Stimulated activated CD4-positive, alpha-beta T cell treated with anti-CD3 and anti-CD28 coated beads, Interleukin-1b, Interleukin-23, amount 100 ng/mL, for 4 hours (primary cell): ENCODE measurements at places on chromosomes 13 and 19.

DNA sequence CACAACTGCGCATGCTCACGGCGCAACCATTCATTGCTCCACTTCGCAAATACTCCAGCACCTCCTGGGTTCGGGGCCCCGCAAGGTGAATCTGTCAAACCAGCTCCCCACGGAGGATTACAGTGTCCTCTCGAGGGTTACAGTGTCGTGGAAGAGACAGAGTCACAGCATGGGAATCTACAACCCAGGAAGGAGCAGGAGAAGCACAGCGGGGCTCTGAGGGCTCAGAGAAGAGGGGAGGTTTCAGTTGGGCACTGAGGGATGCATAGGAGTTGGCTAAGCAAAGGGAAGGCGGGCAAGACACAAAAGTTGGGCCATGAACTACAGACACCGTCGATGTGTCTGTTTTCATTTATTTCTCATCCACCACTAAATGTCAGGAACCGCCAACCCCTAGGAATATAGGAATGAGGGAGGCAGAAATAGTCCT lies 1.0 kb upstream of the GTF2F1 start:
- DNase-seq: peak; percentile 56

- DNase-seq: no peak
These were observed 101.6 kb downstream of the IRS2 start for GRCh38 chr13:109684824-109685202.

DNA sequence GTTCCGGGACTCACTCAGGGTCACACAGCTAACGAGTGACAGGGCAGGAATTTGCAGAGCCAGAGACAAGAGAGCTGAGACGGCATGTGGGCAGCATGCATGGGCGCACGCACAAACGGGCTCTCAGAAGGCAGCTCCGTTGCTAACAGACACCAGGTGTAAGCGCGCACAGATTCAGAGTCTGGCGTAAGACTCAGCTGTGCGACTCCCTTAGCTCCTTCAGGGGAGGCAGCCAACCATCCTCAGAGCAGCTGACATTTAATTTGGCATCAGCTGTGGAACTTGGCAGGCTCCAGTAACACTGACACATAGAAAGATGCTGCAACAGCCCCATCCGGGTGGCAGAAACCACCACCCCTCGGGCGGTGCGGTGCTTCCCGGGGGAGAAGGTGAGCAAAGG lies 7.5 kb upstream of the TM6SF2 start:
- DNase-seq: no peak

- DNase-seq: no peak
These were observed 5.8 kb downstream of the ZNF221 start for GRCh38 chr19:43956827-43957226.

- DNase-seq: no peak
These were observed 17.2 kb downstream of the KCNC3 start for GRCh38 chr19:50311723-50312635.

- no peak for DNase-seq
These were observed 7.1 kb upstream of the GRTP1 start for GRCh38 chr13:113371061-113371460.

DNA sequence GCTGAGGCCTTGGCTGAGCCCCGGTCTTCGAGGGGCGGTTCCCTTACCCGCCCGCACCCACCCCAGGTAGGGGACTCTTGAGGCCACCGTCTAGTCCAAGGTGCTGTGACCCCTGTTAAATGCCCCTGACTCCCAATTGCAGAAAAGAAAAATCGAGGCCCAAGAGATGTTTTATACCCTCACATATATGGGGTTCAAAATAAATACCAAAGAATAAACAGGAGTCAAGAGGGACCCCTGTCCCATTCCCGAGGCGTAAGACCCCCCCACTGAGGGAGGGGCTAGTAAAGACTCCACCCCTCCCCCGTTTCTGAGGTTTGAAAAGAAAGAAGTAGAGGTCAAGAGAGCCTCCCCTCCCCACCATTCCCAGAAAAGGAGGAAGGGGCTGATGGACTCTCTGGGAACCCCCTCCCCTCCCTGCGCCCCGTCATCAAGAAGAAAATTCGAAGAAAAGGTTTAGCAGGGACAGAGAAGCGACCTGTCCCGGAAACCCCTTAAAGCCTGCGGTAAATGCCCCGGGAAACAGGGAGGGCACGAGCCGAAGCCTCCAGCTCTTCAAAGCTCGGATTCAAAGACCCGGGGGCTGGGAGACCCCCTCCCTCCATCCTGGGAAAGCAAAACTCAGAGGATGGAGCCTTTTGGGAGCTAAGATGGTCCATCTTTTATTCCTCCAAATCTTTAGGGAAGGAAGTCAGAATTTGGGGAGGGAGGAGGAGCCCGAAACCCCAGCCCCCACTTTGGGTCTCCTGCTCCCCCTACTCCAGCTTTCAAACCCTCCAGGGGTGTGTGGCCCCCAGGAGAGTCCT lies 755 bp upstream of the RAB3A start:
- no peak for DNase-seq

DNA sequence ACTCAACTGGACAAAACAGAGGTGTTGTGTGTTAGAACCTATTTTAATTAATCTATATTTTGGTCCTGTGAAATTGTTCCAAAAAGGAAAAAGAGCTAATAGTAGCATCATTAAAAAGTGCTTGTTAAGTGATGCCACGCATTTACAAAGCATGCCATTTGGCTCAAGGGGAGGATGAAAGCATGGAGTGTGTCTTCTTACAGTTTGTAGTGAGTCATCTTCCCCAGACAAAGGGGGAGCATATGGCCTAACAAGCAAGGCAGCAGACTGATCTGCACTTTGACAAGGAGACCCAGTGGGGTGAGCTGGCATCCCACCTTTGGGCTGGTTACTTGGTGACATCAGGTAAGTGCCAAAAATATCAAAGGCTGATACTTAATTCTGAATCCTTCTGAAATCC lies 297.0 kb downstream of the FGF9 start:
- no peak for DNase-seq
